ENCODE measurements at places on chromosomes 13 and 19. TPM values are rescaled to one million over a fixed set of nuclear protein-coding genes. Genes with fewer than 3 reads are reported as not detected.

RTBDN gene
- polyA plus RNA-seq: 0.81 TPM

HPN gene
- 21.3 TPM for polyA plus RNA-seq

MYADM gene
- polyA plus RNA-seq: 166 TPM

PEX11G gene
- 11.2 TPM for polyA plus RNA-seq
